ENCODE measurements at places on chromosomes 6 and 20. TPM values are rescaled to one million over a fixed set of nuclear protein-coding genes. Genes with fewer than 3 reads are reported as not detected.

DNA sequence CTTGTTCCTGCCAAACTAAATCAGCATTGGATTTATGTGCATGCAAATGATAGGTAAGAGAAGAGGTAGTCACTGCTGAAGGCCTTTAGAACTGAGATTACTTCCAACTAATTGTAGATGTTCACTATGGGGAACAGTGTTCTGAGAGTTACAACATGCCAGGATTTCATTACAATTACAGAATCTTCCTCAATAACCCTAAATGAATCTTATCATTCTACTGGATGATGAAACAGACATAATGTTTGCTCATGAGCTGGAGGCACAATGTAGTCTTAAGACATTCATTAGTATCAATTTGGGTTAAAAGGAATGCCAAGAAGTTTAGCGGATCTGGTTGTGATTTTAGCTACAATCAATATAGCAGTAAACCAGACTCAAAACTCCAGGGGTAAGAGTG is 248.9 kb upstream of the THEMIS start:
- H3K4me3 ChIP-seq: no peak overlapping the region
- no peak for DNase-seq
- H3K4me1 ChIP-seq: peaks cover 2% of the 10 kb centered on the region
- no peaks in the 10 kb centered on the region for H3K36me3 ChIP-seq
- H3K27me3 ChIP-seq: no peaks in the 10 kb centered on the region

- no peak for DNase-seq
- no peaks in the 10 kb centered on the region for H3K36me3 ChIP-seq
- no peaks in the 10 kb centered on the region for H3K27me3 ChIP-seq
- H3K27ac ChIP-seq: no peak overlapping the region
Observed at GRCh38 chr6:74690365-74690764, 515.5 kb downstream of the COL12A1 start.

EFCAB8 gene
- 0.24 TPM for total RNA-seq

- no peaks in the 10 kb centered on the region for H3K36me3 ChIP-seq
- H3K27me3 ChIP-seq: peaks cover 1% of the 10 kb centered on the region
- no peak overlapping the region for H3K4me3 ChIP-seq
- DNase-seq: no peak
- H3K4me1 ChIP-seq: no peaks in the 10 kb centered on the region
Observed at GRCh38 chr6:47187893-47188587, 121.7 kb downstream of the TNFRSF21 start.

SLC44A4 gene
- total RNA-seq: 0.17 TPM

CBLN4 gene
- not detected for total RNA-seq

GLP1R gene
- 0.07 TPM for total RNA-seq

GRCh38 chr20:54929191-54929590 is 453.8 kb downstream of the DOK5 start:
- H3K36me3 ChIP-seq: no peaks in the 10 kb centered on the region
- no peak for DNase-seq
- H3K4me3 ChIP-seq: no peak overlapping the region
- no peaks in the 10 kb centered on the region for H3K27me3 ChIP-seq

GRCh38 chr6:130890521-130890971 is 63.3 kb downstream of the SMLR1 start:
- H3K27me3 ChIP-seq: no peaks in the 10 kb centered on the region
- peaks cover 3% of the 10 kb centered on the region for H3K36me3 ChIP-seq
- no peak overlapping the region for H3K4me3 ChIP-seq
- DNase-seq: no peak
- no peaks in the 10 kb centered on the region for H3K4me1 ChIP-seq

HLA-DPA1 gene
- 19.3 TPM for total RNA-seq

DNA sequence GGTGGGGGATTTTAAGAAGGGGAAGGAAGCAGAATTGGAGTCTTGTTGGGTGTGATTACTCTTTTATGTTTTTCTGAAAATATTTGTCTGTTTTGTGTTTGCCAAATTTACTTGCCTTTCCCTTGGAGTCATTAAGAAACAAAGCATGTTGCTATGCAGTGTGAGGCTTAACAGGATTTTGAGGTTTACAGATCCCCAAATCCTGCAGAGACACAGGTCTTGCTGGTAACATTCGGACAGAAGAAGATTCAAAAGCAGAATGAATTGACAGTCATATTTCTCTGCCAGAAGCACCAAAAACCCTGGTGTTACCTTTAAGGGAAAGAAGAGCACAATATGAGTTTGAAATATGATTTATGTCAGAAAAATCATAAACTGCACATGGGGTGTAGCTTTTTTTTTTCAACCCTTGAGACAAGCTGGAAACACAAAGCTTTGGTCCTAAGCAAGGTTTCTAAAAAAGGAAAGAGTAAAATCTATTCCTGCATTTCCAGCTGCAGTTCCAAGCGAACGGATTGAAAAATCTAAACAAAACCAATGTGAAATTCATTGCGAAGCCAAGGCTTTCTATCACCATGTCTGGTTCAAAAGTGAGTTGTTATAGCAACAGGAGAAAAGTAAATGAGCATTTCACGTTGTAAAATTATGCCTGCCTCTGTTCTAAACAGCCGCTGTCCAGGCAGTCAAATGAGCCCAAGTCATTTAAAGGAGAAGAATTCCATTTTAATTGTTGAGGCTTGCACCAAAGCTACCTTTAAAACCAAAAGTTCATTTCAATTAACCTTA is 358.9 kb upstream of the SASH1 start:
- no peaks in the 10 kb centered on the region for H3K4me1 ChIP-seq
- H3K27me3 ChIP-seq: no peaks in the 10 kb centered on the region
- no peak overlapping the region for H3K4me3 ChIP-seq
- no peak overlapping the region for H3K27ac ChIP-seq
- H3K36me3 ChIP-seq: no peaks in the 10 kb centered on the region
- DNase-seq: no peak

DNA sequence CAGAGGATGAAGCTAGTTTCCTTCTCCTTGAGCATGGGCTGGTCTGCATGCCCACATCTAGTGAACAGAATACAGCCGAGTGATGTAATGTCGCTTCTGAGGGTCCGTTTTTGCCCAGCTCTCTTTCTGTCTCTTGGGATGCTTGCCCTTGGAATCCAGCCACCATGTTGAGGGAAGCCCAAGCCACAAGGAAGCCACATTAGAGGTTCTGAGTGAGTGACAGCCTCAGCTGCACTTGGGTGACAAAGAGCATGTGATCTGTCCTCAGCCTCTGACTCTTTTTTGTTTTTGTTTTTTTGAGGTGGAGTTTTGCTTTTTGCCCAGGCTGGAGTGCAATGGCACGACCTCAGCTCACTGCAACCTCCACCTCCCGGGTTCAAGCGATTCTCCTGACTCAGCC is 100.6 kb upstream of the SALL4 start:
- peaks cover 9% of the 10 kb centered on the region for H3K27me3 ChIP-seq
- no peak overlapping the region for H3K27ac ChIP-seq
- no peaks in the 10 kb centered on the region for H3K36me3 ChIP-seq

PHACTR3 gene
- total RNA-seq: not detected

DNA sequence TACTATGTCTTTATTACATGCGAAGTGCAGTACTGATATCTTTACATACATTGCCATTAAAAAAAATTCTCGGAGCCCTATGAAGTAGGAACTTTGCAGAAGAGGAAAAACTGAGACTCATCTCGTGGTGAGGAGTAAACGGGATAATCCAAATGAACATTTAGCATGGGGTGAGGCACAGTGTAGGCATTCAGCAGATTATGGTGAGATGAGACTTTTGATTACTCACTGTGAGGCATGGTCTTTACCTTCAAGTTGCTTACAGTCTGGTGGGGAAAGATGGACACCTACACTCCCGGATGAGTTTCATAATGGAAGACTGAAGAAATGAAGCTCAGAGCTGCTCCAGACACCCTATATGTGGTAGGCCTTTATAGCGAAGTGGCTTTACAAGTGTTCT is 1.4 kb downstream of the RPRD1B start:
- DNase-seq: no peak
- H3K4me1 ChIP-seq: peaks cover 59% of the 10 kb centered on the region
- peak overlapping the region; percentile 91 for H3K4me3 ChIP-seq
- H3K36me3 ChIP-seq: peaks cover 26% of the 10 kb centered on the region

GRCh38 chr6:120681204-120681603 is 653.1 kb downstream of the TBC1D32 start:
- H3K4me3 ChIP-seq: no peak overlapping the region
- H3K27ac ChIP-seq: no peak overlapping the region
- H3K4me1 ChIP-seq: no peaks in the 10 kb centered on the region
- H3K36me3 ChIP-seq: no peaks in the 10 kb centered on the region
- H3K27me3 ChIP-seq: no peaks in the 10 kb centered on the region

SLC32A1 gene
- not detected for total RNA-seq

DNA sequence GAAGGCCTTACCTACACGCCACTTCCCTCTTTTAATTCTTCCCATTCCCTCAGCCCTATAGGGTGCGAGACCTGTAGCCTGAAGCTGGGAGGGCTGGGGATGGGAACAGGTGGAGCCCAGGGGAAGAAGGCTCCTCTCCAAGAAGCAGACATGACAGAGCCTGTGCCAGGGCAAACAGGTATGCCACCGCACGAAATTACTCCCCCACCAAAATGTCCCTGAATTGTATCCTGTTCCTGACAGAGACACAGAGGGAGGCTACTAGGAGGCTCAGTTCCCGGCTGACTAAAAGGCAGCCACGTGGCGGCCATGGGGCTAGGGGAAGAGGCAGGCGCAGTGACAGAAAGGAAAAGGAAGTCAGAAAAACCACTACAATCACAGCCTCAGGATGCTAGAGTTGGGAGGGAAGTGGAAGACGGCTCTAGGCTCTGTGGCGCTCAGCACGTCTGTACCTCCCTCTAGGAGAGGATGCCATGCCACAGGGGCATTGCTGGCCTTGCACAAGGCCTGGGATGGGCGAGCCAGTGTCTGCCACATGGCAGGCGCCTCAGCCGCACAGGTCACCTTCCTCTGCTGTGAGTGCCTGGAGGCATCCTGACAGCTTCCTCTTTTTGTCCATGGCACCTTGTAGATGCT is 27.7 kb downstream of the TFEB start:
- peak overlapping the region; percentile 53 for H3K4me3 ChIP-seq
- DNase-seq: peak; percentile 60
- H3K4me1 ChIP-seq: peaks cover 36% of the 10 kb centered on the region
- H3K27ac ChIP-seq: peak overlapping the region; percentile 89

DNA sequence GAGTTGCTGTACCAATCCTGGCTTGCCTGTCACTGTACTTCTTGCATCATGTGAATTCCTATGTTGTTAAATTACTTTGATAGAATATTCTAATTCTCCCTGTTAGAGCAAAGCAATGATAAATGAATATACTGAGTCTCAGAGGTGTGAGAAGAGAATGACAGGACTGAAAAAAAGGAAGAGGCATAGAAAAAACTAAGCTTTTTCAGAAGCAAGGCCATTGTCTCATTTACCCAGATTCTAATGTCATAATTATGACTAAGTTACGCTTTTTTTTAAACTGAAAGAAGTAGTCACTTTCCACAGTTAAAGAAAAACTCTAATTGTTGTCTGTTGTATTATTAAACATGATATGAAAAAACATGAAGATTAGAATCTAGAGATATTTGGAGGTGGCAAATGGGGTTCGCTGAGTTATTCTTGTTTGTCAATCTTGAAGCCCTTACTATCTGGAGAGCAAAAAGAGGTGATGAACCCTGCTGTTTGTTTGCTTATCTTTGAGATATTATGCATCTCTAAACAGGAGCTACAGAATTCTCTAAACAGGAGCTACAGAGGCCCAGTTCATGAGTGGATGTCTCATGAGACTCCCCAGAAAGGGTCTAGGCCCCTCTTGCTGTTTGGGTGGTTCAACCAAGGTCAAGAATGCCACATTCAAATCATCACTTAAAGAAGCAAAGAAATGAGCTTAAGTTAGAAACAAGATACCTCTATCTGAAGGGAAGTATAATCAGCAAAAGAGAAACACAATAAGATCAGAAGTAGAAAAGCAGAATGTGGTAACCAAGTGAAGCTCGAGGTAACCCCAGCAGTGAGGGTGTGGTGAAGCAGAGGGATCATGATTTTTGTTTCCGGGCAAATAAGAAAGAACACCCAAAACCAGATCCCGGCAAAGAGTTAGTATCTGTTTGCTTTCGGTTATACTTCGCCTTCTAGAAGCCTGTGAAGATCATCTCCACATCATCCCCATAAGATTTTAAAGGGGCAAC is 33.3 kb upstream of the THEMIS start:
- peak overlapping the region; percentile 88 for H3K27ac ChIP-seq
- H3K27me3 ChIP-seq: no peaks in the 10 kb centered on the region
- H3K36me3 ChIP-seq: peaks cover 13% of the 10 kb centered on the region

DNA sequence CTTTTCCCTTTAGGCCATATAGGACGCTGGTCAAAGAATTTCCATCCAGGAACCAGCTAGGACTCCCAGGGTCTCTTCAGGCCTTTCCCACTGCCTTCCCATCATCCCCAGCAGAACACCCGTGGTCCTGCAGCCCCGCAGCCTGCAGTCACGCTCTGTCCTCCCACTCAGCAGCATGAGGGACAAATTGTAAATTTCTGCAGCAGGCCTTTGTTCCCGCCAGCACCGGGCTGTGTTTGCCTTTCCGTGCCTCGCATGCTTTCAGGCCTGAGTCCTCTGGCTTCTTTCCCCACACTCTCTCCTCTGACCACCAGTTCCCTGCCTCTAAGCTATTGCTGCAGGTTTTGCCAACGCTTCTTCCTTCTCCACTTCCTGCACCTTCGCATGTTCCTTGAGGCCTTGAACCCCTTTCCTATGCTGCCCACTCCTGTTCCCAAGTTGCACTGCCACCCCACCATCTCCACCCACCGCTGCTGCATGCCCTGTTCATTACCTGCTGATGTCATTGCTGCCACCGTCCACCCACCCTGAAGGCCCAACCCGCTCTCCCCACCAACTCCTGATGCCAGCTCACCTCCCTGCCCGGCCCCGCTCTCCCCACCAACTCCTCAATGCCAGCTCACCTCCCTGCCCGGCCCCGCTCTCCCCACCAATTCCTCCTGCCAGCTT is 49.8 kb downstream of the RNASET2 start:
- H3K27ac ChIP-seq: no peak overlapping the region
- H3K4me3 ChIP-seq: no peak overlapping the region
- peaks cover 3% of the 10 kb centered on the region for H3K36me3 ChIP-seq
- no peak for DNase-seq

FABP7 gene
- total RNA-seq: not detected

CTAGE9 gene
- not detected for total RNA-seq

OOEP gene
- 0.45 TPM for total RNA-seq

PSORS1C2 gene
- not detected for total RNA-seq

DNA sequence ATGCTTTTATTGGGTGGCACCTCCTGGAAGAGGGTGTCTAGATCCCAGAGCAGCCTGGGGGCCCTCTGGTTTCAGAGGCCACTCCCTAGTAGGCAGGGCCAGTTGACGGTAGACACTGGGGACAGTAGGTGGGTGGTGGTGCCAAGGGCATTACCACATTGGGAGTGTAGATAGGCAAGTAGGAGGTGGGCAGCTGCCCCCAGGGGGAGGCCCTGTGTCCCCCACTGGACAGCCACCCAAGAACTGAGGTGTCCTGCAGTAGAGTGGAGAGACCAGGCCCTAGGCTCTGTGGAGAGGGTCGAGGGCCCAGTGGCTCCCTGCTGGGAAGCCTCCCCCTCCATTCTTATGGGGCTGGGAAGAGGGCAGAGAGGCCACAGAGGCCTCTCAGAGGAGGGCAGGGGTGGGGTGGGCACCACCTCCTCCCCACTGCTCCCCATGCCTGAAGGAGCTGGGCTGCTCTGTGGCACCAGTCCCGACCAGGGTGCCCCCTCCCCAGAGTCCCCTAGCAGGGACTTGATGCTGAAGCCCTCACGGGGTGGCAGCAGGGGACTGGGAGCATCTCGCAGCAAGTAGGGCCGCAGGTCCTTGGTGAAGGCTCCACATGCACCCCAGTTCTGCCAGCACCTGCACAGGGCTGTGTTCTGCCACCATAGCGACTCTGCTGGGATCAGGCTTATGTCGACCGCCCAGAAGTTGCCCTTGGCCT is 305.0 kb upstream of the KCNQ5 start:
- no peak overlapping the region for H3K4me3 ChIP-seq
- no peak for DNase-seq
- no peaks in the 10 kb centered on the region for H3K4me1 ChIP-seq
- no peaks in the 10 kb centered on the region for H3K36me3 ChIP-seq
- H3K27me3 ChIP-seq: peaks cover 1% of the 10 kb centered on the region

GRCh38 chr20:31811796-31812728 is 7.1 kb upstream of the MYLK2 start:
- H3K4me3 ChIP-seq: no peak overlapping the region
- H3K36me3 ChIP-seq: no peaks in the 10 kb centered on the region
- H3K27ac ChIP-seq: no peak overlapping the region
- no peaks in the 10 kb centered on the region for H3K4me1 ChIP-seq
- no peak for DNase-seq
